ENCODE measurements at places on chromosomes 1 and 21.
A peak's percentile ranks its signal among the peaks of the same experiment; 100 is the strongest.

- DNase-seq = peak; percentile 36
Observed at GRCh38 chr1:7810395-7810794, 26.3 kb downstream of the PER3 start.

- no peak for DNase-seq
Observed at GRCh38 chr21:43330306-43330881, 96.5 kb downstream of the SIK1 start.

GRCh38 chr1:1165900-1166421 lies 7.7 kb upstream of the TTLL10 start:
- no peak for DNase-seq

- DNase-seq = no peak
Observed at GRCh38 chr1:154998201-154998780, 4.3 kb upstream of the ZBTB7B start.

DNA sequence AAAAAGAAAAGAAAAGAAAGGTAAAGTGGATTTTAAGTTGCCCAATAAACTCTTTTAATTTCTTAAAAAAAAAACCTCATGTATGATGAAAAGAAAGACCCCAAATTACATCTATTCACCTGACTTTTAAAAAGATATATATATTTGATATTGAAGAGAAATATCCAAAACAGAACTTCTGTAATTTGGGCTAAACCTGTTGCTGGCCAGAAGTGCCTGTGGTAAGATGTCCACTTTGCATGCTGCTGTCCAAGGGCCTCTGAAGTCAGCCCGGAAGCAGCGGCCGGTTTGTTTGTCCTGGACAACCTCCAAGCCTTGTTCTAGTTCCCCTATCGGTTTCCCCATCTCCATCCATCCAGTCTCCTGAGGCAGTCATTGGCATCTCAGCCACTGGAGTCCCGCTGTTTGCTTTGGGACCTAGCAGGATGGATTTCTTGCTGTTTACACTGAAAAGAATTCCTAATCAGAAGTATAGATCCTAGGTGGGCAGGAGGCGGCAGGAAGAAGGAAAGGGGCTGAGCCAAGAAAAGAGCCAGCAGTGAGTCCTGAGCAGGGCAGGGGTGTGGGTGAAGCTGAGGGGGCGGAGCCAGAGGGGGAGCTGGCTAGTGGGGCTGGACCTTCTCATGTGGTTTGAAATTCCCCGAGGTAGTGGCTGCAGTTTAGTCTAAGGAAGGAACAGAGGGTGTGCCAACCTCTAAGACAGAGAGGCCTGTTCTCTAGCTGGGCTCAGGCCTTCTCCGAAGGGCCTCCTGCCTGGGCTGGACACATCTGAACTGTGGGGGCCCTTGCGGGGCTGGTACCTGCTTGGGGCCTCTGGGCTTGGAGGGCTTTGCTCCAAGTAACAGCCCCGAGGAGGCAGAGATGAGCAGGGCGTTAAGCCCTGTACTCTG lies 3.3 kb downstream of the NCMAP start:
- DNase-seq = peak; percentile 58

GRCh38 chr21:26739189-26739588 lies 106.0 kb downstream of the ADAMTS1 start:
- DNase-seq = no peak

DNA sequence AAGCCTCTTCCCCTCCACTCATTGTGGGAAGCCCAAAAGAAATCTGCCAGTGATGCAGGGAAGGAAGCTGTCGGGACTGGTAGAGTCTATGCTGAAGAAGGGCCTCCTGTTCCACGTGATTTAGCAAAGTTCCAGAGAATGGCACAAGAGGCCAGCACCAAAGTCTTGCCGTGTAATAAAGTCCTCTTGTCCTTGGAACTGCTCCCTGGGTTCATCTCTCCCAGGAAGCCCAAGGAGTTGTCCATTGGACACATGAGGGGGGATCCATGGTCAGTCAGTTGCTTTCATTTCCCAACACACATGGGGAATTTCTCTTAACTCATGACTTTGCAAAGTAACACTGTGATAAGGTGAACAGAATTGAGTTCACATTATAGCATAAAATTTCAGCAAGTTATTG lies 116.1 kb upstream of the RAB4A start:
- DNase-seq = no peak

- no peak for DNase-seq
Observed at GRCh38 chr21:46428286-46428685, 30.4 kb upstream of the DIP2A start.

DNA sequence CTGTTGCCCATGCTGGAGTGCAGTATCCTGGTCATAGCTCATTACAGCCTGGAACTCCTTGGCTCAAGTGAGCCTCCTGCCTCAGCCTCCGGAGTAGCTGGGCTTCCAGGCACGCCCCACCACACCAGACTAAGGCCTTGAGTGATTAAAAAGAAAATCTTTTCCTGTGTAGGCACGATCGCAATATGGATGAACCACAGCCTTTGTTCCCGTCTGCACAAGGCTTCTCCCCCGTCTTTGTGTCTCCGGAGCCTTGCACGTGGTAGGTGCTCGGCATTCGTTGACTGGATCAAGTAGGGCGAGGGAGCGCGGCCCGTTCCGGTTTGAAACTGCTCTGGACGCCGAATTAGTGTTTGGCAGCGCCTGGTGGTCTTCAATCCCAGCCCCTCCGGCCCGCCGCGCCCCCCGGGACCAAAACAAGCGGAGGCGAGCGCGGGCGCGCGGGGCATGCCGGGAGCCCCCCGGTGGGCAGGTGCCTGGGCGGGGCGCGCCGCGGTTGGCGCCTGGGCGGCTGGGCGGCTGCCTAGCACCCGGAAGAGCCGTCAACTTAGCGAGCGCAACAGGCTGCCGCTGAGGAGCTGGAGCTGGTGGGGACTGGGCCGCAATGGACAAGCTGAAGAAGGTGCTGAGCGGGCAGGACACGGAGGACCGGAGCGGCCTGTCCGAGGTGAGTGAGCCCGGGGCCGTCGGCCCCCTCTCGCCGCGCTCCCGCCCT lies at the start of gene SFT2D2:
Gene SFT2D2 (plus strand): TSS at position 529 of the 715 bp plus-strand sequence. CDS start 76 bp downstream, at position 605.
- peak; percentile 94 for DNase-seq

- peak; percentile 91 for DNase-seq
Observed at GRCh38 chr1:9413071-9413876, 120.6 kb downstream of the SPSB1 start.

DNA sequence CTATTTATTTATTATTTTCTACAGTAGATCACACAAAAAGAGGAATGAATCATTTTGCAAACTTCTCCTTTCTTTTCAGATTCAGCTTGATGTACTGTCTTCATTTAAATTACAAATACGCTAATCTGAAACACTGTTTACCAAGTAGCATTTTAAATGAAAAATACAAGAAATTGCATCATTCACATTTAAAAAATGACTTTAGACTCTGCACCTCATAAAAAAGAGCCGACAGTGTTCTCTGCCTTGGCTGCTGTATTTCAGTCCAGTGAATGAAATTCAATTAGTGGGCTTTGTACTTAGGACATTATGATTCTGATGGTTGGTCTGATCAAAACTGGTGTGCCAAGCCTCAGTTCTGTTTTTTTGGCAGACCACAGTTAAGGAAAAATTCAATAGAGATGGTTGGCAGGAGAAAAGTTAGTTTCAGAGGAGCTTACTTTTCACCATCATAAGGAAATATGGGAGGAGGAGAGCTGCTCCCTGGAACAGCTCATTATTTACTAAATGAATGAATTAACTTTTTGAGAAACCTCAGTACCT lies 222.4 kb upstream of the ESRRG start:
- no peak for DNase-seq

DNA sequence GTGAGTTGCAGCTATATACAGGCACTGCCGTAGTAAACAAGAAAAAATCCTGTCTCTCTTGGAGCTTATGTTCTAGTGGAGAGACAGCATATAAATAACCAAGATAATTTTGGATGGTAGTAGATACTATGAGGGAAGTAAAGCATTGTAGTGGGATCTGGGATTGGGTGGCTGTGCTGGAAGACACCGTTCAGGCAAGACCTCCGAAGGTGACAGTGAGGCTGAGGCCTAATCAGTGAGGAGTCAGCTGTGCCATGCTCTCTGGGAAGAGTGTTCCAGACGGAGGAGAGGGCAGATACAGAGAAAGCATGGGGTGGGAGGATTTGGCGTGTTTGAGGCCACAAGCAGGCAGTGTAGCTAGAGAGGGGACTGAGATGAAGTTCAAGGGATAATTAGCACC lies 6.0 kb downstream of the TMEM222 start:
- no peak for DNase-seq

GRCh38 chr1:221965252-221965651 lies 223.4 kb upstream of the DUSP10 start:
- no peak for DNase-seq

GRCh38 chr1:31699341-31699891 lies 4.4 kb downstream of the COL16A1 start:
- no peak for DNase-seq

DNA sequence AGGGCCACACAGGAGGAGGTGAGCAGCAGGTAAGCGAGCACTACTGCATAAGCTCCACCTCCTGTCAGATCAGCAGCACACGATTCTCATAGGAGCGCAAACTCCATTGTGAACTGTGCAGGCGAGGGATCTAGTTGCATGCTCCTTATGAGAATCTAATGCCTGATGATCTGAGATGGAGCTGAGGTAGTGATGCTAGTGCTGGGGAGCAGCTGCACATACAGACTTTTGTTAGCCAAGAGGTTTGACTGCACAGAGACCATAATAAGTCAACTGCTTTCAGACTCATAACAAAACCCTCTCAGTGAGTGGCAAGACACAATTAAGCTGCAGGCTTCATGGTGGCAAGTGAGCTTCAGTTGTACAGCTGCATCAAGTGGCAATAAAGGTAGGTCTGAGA lies 83.4 kb downstream of the PSMG1 start:
- DNase-seq = no peak

All from urothelium cell line (cell line).